ENCODE measurements at places on chromosomes 3 and 15.
A peak's percentile ranks its signal among the peaks of the same experiment; 100 is the strongest.

DNA sequence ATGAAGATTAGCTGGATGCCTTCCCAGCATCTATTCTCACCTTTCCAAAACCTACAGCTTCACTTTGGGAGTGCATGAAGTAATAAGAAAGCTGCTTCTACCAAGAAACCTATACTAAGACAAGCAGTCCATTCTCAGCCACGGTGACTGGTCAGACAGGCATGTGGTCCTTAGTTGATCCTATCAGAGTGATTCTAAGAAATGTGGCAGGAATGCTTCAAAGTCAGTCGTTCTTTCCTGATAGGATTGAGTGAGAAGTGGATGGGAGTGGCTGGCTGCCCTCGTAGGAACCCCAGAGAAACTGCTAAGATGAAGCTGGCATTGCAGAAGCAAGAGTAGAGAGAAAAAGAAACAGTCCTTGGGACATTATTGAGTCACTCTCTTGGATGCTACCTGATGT is 16.6 kb downstream of the FOXB1 start:
- DNase-seq, result no peak

DNA sequence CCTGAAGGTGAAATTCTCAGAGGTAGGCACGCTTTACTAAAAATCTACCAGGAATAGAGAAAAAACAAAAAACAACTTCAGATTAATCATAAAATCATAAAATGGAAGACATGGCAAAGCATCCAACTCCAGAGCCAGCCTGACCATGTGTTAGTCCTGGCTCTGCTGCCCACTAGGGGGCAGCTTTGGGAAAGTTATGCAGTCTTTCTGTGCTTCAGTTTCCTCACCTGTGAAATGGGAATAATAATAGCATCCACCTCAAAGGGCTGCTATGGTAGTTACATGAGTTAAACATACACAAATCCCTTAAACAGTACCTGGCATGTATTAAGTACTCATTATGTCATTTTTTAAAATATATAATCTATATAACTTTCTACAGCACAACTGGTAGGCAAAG is 52.3 kb downstream of the WNT5A start:
- no peak for DNase-seq

GRCh38 chr3:114902691-114903101 is 244.4 kb downstream of the ZBTB20 start:
- no peak for DNase-seq

DNA sequence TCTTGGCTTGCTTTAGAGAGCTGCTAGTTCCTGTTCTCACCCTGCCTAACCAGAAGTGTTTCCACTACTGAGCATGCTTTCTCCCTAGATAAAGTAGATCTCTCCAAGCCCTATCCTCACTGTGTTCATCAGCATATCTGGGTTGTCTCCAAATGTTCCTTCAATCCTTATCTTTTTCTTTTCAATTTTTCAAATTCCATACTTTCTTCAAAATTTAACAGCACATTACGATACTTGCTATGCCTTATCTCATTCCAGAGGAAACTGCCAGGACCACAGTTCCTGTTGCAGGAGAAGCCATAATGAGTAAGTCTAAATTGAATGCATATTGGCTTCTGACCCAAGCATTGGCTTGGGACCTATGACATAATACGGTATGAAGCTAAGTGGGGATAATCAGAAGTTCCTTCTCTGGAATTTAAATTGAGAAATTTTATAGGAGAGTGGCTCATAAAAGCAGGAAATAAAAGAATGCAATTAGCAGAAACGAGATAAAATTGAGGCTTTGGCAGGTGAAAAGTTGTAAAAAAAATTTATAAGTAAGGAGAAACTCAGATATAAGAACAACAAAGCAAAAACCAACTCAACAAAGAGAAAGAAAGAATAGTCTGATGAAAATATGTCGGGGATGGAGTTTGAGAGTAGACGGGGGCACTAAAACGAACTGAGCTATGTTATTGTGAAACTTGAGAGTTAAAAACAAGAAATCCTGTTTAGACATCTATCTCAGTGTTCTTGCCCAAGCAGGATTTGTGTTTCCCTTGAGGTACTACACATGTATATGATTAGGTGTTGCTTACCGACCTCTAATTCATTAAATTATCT is 631.7 kb upstream of the CCDC54 start:
- no peak for DNase-seq

GRCh38 chr3:149670742-149671492 is 13.1 kb upstream of the WWTR1 start:
- DNase-seq, result no peak

- DNase-seq, result peak; percentile 8
These were observed 703 bp downstream of the PEAK1 start for GRCh38 chr15:77418966-77419835.

DNA sequence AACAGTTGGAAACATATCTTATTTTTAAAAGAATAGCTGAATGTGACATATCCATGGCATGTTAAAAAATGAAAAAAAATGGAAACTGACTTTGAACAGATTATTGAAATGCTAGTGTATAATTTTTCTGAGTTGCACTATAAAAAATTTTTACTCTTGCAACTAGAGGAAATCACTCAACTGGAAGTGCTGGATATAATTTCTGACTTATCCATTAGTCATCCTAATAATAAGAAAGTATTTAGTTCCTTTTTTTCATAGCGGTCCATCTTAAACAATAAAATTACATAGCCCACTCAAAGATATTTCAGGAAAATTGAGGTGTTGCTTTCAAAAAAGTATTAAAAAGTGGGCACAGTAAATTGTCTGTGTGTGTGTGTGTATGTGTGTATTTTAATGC is 80.7 kb downstream of the MBNL1 start:
- no peak for DNase-seq

GRCh38 chr3:15512166-15512565 is 9.3 kb downstream of the COLQ start:
- no peak for DNase-seq

- DNase-seq, result no peak
These were observed 201.6 kb downstream of the CHST2 start for GRCh38 chr3:143321058-143321769.

DNA sequence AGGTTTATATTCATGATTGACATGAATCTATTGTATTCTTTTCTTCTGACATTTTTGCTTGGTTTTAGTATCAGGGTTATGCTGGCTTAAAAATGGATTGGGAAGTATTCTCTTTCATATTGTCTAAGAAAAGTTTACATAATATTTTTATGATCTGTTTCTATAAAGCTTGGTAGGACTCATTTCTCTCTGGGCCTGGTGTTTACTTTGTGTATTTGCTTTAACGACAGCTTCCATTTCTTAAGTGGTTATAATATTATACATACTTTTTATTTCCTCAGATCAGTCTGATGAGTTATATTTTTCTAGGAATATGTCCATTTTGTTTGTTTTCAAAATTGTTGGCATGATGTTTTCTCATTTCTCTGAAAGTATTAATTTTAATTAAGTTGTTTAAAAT is 117.9 kb upstream of the IL12A start:
- DNase-seq, result no peak

DNA sequence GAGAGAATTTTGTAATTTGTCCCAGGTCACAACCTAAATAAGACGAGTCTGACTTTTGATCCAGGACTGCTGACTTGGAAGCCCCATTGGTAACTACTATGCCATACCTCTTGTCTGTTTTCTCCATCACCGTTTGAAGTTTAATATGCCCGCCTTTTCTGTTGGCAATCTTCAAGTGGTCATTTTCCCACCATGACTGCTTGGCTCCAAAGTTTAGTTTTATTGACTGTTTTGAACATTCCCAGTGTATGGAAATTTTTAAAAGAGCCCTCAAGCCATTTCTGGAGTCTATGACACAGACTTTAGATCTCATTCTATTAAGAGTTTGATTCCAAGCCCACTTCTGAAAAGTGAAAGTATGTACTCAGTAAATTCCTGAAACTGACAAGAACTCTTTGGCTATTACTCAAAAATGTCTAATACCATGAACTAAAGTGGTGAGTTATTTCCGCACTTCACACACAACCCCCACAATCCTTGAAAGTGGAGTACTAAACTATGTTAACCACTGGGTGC is 136.7 kb upstream of the ADAMTS9 start:
- DNase-seq, result no peak

GRCh38 chr3:178498871-178499270 is 37.4 kb upstream of the KCNMB2 start:
- DNase-seq, result no peak

GRCh38 chr3:18657858-18658820 is 233.0 kb upstream of the SATB1 start:
- DNase-seq, result no peak

DNA sequence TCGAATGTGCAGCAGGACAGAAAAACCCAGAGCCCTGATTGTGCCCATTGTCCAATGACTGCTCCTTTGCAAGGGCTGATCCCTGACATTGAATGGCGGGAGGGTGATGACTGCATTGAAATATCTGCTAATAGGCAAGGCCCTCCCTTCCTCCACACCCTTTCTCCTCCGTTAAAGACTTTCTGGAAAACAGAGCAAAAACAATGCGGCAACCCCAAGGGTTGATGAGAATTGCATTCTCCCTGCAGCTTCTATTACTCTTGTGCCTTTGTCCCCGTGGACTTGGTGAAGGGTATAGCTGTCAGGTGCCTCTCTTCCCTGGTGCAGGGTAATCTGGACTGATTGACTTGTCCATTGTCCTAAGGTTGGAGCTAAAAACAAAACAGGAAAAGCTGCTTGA is 71.8 kb downstream of the THSD4 start:
- DNase-seq, result no peak

DNA sequence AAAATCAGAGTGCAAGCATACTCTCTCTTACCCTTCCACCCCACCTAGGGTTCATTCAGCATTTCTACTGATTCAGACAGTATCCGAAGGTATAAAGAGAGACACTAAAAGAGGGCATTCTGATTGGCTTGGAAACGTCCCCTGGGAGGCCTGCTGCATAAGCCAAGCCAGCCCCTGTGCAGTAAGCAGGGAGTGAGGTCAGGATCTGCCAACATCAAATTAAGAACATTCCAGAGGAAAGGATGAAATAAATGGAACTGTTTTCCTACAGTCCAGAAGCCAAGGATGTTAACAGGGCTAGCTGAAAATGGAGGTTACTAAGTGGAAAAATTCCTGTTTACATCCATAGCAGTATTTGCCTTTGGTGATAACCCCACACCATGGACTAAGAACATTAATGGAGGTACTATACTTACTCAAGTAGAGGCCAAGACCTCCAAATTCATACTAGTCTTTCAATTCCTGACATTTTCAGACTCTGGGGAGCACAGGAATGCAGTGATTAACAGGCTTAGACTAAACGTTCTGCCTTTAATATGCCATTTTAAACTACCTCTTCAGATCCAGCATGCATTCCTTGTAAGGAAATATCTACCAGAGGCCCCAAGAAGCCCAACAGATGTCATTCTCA is 34.5 kb downstream of the NPTN start:
- no peak for DNase-seq

DNA sequence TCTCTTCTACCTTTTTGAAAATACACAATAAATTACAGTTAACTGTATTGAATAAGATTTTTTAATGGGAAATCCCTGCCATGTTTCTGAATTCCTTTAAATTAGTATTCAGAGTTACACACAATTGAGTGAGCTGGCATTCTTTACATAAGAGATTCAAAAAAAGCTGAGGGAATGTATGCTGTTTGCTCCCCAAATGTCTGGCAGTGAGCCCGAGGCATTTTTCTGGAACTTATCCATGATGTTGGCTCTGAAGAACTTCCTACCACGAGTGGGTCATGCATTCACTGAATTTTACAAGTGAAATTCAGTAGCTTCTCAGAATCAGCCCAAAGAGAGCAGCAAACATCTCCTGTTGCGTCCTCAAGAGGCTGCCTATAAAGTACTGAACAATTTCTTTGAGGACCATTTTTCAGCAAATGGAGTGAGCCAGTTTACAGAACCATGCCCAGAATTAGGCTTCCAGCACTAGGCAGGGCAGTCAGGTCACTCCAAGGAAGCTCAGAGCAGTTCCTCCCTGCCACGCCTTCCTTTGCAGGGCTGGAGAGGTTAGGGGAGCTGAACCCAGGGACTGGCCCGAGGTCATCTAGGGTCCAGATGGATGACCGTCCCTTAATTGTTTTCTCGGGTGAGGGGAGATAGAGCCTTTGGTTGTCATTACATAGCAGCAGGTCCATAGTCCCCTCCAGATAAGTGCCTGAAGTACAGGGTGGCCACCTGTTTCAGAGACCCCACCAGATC is 21.2 kb downstream of the GABRA5 start:
- no peak for DNase-seq

- DNase-seq, result no peak
These were observed at the start of gene NR2E3 for GRCh38 chr15:71810256-71811035. TSS of gene NR2E3 (plus strand) at chr15:71810554. CDS start at chr15:71810744, 190 bp downstream.

DNA sequence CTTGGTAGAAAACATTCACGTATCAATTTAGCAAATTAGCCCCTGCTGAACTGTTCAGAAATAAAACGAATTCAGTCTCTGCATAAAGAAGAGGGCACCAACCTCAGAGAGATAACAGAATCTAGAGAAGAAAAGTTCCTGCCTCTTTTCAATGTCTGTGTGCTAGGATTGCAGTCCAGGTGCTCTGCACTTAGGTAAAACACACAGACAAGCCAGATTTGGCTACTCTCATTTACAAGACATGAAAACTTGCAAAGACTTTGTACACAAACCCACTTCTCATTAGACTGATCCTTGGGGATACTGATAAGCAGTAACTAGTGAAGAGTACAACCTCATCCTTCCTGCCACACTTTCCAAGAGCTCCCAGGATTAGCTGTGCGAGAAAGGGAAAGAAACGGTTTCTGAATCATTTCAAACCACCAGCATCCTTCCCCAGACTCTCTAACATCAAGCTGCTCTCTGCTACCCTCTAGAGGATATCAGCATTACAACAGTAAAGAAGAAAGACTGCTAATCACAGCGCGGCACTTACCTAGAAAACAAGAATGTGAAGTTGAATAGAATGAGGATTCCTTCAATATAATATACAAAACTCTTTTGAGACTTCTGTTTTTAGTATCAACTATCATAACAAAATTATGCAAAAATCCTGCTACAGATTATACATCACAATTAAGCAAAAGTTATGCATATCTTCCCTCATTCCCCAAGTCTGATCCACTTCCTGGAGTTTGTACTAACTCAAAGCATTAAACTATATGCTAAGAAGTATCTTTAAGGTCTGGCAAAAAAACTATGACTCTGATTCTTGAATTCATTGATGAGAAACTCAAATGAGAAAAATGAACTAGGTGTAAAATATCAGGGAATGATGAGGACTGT is 306.4 kb downstream of the MAGI1 start:
- no peak for DNase-seq

DNA sequence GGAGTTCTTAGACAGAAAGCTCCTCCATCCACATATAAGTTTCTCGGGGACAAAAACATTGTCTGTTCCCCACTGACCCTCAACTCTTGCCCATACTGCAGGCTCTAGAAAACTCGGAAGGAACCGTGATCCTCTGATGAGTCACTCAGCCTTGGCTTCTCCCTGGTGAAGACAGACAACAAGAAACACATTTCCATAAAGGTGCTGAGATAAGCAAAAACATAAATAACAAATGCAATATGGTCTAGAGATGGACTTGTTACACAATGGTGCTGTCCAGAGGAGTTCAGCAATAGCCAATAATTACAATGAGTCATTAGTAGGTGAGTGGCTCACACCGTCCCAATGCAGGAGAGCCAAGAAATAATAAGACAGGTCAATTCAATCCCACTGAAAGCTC is 43.7 kb downstream of the MAGI1 start:
- no peak for DNase-seq

GRCh38 chr15:82165948-82166376 is 96.6 kb downstream of the EFL1 start:
- DNase-seq, result no peak

Measured in stimulated activated CD8-positive, alpha-beta memory T cell treated with anti-CD3 and anti-CD28 coated beads, Interleukin-12 subunit alpha, Interleukin-12 subunit beta, amount 100 ng/mL, for 1 hour (primary cell).